ENCODE measurements at places on chromosomes 5 and 9. TPM values are rescaled to one million over a fixed set of nuclear protein-coding genes. Genes with fewer than 3 reads are reported as not detected.

The CIZ1 gene
- 135 TPM for total RNA-seq

The RANBP6 gene
- total RNA-seq: 19.3 TPM

The FOXD4L3 gene
- not detected for total RNA-seq

The FREM1 gene
- not detected for total RNA-seq

The ROPN1L gene
- total RNA-seq: 2.6 TPM

The CBY3 gene
- not detected for total RNA-seq

DNA sequence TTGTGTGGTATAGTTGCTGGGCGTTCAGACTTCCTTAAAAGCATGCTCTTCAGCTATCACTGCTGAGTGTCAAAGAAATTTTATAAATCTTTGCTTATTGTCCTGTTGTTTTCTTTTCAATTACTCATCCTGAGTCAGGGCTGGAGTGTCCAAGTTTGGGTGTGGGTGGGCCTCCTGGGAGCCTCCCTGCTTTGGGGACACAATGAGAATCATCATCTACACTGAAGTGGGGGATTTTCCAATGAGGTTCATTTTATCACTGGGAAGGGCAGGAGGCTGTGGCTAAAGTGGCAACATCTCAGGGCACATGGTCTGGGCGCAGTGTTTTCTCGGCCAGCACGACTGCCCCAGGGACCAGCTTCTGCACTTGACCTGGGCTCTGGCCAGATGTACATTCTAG lies 19.5 kb downstream of the GFPT2 start:
- DNase-seq: no peak

GRCh38 chr9:35603506-35603985 lies 1.5 kb upstream of the TESK1 start:
- DNase-seq: no peak

DNA sequence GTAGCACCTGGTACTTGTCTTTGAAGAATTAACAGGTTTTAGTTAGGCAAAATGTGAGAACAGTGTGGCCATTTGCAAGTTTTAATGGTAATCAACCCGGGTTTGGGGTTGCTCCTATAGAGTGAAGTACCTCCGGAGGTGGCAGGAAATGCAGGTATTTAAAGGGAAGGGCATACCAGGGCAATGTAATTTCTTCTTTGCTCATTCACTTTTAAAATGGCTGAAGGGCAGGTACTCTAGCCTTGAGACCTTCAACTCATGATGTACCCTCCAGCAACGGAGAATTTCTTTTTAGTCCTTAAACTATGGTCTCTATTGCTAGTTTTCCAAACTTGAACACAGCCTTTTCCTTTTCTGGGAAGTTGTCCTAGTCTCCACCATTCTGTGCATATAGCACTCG lies 1.3 kb upstream of the HSPA4 start:
- no peak for DNase-seq

DNA sequence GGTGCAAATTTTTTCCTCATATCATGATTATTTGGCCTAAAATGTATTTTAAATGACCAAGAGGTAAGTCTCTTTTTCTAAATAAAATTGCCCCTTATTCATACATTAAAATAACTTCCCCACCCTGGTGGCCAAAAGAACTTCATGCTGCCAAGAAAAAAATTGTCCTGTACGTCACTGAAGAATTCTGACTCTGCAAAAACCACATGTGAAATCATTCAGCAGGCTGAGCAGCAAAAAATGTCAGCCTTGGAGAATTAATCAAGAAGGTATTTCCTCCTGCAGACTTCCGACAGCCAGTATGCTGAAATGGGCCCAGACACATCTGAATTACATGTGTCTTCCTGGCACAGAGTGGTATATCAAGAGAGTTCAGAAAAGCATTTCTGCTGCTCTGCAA lies 94.6 kb upstream of the HMHB1 start:
- DNase-seq: no peak

GRCh38 chr5:175444060-175444904 lies at the start of gene DRD1:
Gene DRD1 (minus strand): TSS chr5:175444182. CDS start chr5:175443099, 1,083 bp downstream.
- no peak for DNase-seq

DNA sequence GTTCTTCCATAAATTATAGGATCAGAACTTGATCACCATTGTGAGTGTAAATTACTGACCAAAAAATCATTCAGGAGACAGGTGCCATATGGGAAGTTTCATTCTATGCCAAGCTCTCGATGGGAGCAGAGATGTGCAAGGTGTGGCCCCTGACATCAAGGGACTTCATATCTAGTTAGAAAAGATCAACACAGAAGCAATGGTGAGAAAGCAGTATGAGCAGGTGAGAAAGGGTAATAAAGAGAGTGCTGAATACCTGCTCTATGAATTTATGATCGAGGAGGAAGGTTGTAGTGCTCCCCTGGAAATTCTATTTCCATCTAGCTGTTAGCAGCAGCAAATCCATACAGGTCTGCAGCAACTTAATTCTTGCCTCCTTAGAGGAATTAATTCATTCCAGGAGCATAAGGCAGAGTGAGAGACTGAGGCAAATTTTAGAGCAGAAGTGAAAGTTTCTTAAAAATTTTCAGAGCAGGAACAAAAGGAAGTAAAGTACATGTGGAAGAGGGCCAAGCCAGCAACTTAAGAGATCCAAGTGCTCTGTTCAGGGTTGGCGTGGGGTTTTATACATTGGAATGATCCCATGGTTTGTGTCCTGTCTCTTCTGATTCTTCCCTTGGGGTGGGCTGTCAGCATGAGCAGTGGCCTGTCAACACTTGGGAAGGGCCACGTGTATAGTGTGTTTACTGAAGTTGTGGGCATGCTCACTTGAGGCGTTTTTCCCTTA lies 181.8 kb downstream of the SAXO1 start:
- DNase-seq: no peak

Measured in natural killer cell treated with Interleukin-12 subunit alpha and Interleukin-12 subunit beta and Interleukin-15 and Interleukin-18, amount 100 ng/mL, for 72 hours (primary cell).